OCI-LY7 (cell line): ENCODE measurements at places on chromosomes 6 and 20.

DNA sequence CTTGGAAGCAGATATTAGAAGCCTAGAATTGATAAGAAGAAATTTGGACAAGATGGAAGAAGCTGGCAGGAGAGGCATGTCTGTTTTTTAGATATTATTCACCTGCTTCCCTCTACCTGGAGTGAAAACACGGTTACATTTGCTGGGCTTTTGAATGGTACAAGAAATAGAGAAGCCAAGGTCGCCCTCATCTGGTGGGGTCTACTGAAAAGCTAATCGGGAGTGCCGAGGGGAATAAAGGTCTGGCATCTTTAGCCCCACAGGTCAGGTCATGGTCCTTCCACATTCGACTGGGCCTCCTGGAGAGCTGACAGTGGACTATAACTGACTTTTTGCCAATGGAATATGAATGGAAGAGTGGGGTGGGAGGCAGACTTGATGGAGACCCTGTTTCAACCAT is 4.6 kb upstream of the C2 start:
- peak; percentile 59 for DNase-seq

DNA sequence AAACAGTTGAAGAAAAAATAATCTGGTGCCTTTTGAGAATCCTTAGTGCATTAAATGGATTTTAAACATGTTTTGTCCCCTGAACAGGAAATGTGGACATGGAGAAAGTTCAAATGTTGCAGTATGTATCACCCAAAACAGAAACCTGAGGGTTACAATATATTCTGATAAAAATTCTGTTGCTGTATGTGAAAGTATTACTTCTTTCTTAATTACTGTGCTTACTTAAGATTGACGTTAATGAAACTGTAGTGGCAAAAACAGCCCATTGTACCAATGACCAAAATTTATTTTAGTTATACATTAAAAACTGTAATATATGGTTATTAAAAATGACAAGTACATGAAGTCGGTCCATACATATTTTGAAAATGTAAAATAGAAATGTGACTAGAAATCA is 100.6 kb downstream of the PRDM1 start:
- DNase-seq: no peak

GRCh38 chr20:44268802-44269201 is 21.7 kb downstream of the GDAP1L1 start:
- DNase-seq: no peak

GRCh38 chr6:141123497-141123896 is 1009.2 kb upstream of the GJE1 start:
- DNase-seq: no peak

DNA sequence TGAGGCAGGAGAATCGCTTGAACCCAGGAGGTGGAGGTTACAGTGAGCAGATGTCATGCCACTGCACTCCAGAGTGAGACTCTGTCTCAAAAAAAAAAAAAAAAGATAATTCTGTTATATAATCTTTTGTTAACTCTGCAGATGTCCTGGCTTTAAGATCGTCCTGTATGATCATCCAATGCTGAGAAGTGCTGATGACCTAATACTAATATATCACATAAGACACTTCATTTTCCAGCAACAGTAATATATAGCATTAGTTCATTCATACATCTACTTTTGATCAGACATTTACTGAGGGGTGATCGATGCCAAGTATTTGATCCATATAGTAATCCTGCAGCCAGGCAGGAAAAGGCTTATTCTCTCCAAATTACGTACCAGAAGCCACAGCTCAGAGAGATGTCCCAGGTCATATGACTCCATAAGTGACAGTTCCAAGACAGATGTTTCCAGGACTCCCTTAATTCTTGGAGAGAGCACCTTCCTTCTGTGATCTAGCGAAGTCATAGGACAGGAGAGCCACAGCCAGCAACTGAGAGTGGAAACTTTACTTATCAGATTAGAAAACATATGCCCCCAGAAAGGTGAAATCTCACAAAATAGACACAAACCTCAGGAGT is 60.7 kb downstream of the SHLD1 start:
- no peak for DNase-seq

DNA sequence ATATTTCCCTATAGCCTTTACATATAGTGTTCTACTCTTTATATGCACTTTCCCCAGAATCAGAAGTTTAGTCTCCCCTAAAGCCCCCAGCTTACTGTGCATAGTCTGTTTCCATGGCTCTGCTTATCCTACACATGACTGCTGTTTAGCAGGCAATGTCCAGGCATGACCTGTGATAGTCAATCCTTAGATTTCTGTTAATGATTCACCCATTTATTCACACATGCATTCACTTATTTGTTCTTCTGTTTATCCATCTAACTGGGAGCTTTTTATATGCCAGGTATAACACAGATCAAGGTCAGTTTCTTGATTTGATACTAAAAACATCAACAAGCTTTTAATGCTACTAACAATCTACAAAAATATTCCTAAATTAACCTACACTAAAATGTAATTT is 300.8 kb downstream of the PHF3 start:
- no peak for DNase-seq

DNA sequence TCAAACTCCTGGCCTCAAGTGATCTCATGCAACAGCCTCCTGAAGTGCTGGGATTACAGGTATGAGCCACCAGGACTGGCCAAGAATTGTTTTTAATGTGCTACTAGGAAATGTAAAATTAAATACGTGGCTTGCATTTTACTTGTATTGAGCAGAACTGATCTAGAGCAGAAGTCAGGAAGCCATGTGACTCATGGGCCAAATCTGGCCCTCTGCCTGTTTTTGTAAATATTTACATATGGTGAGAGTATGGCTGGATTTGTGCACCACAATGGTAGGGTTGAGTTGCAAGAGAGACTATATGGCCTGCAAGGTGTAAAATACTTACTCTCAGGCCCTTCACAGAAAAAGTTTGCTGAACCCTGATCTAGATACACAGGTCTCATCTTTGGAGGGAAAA is 75.8 kb downstream of the LAMP5 start:
- DNase-seq: no peak
